NCI-H2081 treated with DMSO at 0.1 percent for 48 hours (cell line): ENCODE measurements at places on chromosomes 6 and 20.

DNA sequence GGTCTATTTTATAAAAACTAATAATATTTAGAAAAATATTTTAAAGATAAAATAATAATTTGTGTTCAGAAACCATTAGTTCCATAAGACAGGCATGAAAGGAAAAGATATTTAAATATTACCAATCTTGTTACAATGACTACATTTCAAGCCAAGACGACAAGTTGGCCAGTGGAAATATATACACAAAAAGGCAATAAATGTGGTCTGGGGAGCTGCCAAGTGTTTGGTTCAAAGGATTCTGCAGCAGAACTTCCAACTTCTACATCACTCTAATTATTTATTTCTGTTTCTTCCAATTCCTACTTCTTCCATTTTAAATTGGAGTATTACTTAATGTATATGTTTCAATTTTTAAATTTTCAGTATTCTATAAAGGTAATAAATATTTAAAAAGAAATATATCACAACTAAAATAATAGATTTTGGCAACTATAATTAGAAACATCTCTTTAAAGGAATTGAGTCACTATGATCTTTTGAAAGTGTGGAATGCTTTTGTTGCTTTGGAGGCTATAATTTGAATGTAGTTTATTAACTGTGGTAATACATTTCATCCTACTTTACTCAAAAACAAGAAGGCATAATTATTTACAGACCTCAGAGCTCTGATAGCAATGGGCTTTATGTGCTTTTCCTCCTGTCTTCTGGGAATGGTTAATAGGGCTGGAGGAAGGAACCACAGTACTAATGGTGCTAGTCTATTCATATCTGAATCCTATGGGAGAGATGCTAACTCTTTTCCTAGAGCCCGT, 129.7 kb upstream of the FAM184A start:
- DNase-seq, result no peak

GRCh38 chr6:125904871-125905270, 51.7 kb upstream of the HINT3 start:
- no peak for DNase-seq

- no peak for DNase-seq
Observed at GRCh38 chr20:6877633-6878032, 110.1 kb downstream of the BMP2 start.

- no peak for DNase-seq
Observed at GRCh38 chr6:170272341-170273065, 18.4 kb downstream of the DLL1 start.

- no peak for DNase-seq
Observed at GRCh38 chr6:116115781-116116180, 10.2 kb downstream of the COL10A1 start.

DNA sequence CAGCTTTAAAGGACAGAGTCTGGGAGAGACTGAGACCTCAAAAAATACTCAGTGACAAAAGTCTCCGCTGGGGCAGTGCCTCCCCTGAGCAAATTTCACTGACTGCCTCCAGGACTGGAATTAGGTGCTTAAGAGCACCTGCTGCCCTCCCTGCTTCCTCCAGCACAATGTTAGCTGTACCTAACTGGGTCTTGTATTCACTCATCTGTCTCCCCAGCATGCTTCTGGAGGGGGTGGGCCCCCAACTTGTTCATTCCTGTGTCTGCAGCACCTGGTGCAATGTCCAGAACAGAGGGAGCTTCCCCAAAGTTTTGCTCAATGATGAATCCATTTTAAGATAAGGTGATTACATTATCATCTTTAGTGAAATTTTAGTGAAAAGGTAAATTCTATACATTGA, 650.7 kb downstream of the KIF16B start:
- DNase-seq, result no peak

DNA sequence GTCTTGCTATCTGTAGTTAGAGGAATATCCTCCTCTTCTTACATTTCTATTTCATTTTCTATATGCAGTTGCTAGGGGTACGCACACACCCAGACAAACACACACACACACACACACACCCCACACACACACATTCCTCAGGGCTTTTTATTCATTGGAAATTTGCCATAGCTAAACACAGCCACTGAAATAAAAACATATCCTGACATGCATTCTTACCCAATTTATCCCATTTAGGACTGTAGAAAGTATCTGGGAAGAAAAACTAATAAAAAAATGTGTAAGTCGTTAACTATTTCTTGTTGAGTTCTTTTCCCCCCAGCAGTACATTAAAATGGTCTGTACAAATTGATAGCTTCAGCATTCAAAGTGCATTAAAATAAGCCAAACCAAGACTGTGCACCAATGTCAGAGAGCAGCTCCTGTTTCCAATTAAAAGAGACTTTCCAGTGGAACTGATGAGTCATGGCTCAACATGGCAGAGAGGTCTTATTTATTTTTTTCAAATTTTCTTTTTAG, 357.9 kb upstream of the AGPAT4 start:
- no peak for DNase-seq

- no peak for DNase-seq
Observed at GRCh38 chr6:72461144-72461543, 160.7 kb upstream of the KCNQ5 start.

- DNase-seq, result no peak
Observed at GRCh38 chr6:167892835-167893815, 66.4 kb downstream of the AFDN start.

DNA sequence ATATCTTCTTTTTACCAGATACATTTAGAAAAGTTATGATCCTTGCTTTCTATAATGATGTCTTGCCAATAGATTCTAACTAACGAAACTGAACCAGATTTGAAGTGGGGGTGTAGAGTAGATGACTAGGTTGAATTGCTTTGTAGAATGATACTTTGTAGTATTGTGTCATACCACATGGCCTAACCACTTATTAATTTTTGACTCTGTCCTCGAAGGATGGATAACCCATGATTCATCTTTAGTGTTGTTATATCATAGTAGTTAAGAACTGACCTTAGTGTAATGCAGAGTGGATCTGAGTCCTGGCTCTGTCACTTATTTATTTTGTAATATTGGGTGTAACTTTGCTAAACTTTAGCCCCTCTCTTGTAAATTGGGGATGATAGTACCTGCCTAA, 4.5 kb downstream of the PHF3 start:
- DNase-seq, result no peak

- DNase-seq, result no peak
Observed at GRCh38 chr6:47237196-47237595, 72.5 kb downstream of the TNFRSF21 start.

- DNase-seq, result no peak
Observed at GRCh38 chr6:43582911-43583310, 6.9 kb downstream of the POLH start.

DNA sequence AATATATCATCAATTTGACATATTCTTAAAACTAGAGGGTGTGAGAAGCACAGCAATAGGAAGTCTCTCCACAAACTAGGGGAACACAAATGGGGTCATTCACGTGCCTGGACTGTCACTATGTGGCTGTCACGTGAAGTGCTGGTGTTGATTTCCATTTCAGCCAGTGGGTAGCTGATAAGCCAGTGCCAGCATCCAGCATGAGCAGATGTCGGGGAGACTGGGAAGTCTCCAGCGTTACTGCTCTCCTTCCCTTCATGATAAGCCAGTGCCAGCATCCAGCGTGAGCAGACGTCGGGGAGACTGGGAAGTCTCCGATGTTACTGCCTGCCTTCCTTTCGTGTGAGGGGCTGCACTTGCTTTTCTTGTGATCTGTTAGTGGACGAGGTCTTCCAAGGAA, 5.6 kb upstream of the SLC17A9 start:
- DNase-seq, result no peak

GRCh38 chr6:350371-350770, 41.2 kb upstream of the IRF4 start:
- DNase-seq, result no peak

GRCh38 chr6:33248643-33248931, 23.1 kb downstream of the VPS52 start:
- no peak for DNase-seq

DNA sequence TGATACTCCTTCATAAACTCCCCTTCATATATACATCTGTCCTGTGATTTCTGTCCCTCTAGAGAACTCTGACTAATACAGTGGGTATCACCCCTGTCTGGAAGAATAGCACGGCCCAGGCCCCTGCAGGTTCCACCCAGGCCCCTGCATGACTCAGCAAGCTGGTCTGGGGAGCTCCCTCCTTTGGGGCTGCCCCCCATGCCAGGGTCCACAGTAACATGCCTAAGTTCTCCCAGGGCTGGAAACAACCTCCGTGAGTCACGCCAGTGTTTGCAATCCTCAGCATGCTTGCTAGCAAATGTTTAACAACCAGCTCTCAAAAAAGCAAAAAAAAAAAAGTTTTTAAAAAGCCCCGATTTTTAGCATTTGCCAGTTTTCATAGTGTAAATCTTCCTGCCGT, 134.3 kb upstream of the CDH4 start:
- no peak for DNase-seq

- no peak for DNase-seq
Observed at GRCh38 chr20:62395311-62396242, 8.7 kb downstream of the RPS21 start.

DNA sequence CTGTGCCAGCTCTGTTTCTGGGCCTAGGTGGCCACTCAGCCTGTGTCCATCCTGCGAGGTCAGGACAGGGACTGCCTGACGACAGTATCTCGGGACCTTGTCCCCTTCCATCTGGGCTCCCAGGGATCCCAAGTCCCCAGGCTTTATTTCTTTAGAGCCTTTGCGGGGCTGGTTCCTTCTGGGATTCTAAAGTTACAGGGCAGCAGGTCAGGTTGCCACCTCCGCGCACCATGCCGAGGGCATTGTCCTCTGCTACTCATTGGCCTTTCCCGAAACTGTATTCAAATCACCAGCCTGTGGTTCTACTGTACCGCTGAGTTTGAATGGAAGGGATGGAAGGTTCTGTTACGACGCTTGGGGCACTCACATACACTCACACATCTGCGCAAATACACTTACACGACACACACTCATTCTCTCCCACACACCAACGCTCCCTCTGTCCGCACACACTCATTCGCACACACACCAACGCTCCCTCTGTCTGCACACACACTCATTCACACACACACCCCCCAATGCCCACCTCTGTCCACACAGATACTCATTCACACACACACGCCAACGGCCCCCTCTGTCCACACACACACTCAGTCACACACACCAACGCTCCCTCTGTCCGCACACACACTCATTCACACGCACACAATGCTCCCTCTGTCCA, 59.8 kb upstream of the THBS2 start:
- no peak for DNase-seq

DNA sequence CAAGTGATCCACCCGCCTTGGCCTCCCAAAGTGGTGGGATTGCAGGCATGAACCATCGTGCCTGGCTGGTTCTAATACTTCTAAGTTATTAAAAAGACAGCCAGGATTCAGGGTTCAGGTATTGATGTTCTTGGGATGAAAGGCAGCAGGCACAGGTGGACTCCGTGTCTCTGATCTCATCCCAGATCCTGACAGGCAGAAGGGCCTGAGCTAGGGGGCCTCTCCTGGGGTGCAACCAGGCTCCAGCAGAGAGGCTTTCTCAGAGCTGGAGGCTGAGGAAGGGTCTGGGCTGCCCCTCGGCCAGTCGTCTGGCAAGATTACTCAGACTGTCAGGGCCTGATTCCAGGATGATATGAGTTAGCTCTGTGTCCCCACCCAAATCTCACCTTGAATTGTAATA, 106.3 kb downstream of the SCML4 start:
- no peak for DNase-seq

- DNase-seq, result no peak
Observed at GRCh38 chr20:44091026-44091425, 96.0 kb downstream of the JPH2 start.

DNA sequence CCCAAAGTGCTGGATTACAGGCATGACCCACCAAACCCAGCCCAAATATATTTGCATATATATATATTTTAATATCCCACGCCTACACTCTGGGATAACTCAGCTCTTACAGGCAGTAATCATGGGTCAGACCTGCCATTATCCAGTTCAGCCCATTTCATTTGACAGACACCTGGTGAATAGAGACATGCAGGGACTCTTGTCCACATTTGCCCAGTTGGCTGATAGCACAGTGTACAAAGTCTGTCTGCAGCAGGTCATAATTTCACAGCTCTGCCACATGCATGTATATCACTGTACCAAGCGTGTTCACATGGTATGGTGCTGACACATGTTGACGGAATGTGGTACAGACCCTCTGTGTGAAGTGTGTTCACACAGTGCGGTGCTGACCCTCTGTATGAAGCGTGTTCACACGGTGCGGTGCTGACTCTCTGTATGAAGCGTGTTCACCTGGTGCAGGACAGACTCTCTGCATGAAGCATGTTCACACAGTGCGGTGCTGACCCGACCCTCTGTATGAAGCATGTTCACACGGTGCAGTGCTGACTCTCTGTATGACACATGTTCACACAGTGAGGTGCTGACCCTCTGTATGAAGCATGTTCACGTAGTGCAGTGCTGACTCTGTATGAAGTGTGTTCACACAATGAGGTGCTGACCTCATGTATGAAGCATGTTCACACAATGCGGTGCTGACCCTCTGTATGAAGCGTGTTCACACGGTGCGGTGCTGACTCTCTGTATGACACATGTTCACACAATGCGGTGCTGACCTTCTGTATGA, 10.3 kb upstream of the SERPINB1 start:
- no peak for DNase-seq

GRCh38 chr6:130811932-130812331, 15.3 kb upstream of the SMLR1 start:
- DNase-seq, result no peak

DNA sequence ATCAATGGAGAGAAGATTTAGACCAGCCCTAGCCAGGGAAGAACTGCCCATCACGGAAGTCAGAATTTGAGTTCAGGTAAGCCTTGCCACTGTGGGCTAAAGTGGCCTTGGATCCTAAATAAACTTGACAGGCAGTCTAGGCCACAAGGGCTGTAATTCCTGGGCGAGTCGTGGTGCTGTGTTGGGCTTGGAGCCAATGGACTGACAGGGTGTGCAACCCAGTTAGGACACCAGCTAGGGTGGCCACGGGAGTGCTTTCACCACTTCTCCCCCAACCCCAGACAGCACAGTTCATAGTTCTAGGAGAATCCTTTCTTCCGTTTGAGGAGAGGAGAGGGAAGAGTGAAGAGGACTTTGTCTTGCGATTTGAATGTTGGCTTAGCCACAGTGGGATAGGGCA, 422.4 kb downstream of the DOK5 start:
- DNase-seq, result no peak

GRCh38 chr6:56889492-56889891, 65.4 kb upstream of the BEND6 start:
- no peak for DNase-seq

DNA sequence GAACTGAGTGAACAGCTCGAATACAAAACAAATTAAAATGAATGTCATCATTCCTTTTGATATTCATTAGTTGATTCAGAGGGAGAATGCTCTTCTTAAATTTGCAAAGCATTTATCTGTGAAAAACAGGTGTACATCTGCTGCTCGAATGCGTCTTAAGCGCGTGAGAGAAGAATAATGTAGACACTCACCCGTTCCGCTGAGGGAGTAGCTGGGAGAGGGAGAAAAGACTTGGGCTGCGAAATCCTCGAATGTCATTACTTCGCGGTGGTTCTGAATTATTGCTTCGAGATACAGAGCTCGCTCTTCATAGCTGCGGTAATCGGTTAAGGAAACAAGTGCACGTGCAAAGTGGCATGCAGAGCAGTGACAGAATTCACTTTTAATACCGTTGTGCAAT, 43.9 kb downstream of the INSM1 start:
- DNase-seq, result no peak

GRCh38 chr6:150443621-150444020, 74.8 kb downstream of the IYD start:
- DNase-seq, result no peak
